ENCODE measurements at places on chromosomes 4 and X. TPM values are rescaled to one million over a fixed set of nuclear protein-coding genes. Genes with fewer than 3 reads are reported as not detected.

DNA sequence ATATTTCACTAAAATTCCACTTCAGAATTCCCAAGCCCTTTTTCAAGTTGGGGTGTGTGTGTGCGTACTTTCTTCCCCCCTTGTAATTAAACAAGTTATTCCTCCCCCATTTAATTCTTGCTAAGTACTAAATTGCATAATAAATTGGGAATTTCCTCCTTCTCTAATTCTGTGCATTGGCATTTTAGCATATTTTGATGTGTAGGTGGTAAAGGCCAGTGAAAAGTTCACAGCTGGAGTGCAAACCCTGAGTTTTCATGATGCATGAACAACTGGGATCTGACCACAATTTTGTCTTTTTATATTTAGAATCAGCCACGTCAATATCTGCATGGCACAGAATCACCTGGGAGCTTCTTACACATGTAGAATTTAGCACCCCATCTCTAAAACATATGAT is 18.5 kb downstream of the ANXA3 start:
- no peak for DNase-seq

IL13RA2 gene
- total RNA-seq: 1.7 TPM

TCP11X2 gene
- not detected for total RNA-seq

DNA sequence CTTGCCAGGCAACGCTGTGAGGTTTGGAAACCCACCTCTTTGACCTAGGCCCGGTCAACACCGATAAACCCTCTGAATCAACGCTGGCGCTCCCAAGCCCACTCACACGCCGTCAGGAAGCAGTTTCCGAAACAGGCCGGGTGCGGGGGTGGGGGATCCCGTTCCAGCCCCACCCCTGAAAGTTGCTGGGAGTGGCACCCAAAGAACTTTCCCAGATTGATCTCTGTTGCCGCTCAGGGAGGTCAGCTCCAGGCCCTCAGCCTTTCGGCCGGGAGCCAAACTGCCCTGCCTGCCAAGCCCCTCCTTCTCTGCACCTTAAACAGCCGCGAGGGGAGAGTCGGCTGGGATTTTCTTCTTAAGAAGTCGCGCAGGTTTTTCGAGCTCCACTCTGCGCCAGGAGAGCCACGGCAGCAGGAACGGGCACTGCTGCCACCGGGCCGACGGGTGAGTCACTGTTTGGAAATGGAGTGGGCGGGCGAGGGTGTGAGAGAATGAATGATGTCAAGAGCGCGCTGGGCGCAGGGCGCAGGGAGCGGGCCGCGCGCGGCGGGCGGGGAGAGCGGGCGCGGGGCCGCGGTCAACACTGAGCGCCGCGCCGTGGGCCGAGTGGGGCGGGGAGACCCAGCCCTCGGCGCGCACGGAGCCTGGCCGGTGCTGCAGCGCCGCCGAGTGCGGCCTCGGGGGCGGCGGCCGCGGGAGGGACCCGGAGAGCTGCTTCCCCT is at the start of gene SGMS2:
TSS of gene SGMS2 (plus strand) at position 583 of the 722 bp plus-strand sequence. CDS start 70,622 bp downstream, outside the sequence.
- peak; percentile 22 for DNase-seq

IL21 gene
- total RNA-seq: 0.19 TPM

GRCh38 chr4:37946503-37947179 is 13.6 kb upstream of the PTTG2 start:
- no peak for DNase-seq

DNA sequence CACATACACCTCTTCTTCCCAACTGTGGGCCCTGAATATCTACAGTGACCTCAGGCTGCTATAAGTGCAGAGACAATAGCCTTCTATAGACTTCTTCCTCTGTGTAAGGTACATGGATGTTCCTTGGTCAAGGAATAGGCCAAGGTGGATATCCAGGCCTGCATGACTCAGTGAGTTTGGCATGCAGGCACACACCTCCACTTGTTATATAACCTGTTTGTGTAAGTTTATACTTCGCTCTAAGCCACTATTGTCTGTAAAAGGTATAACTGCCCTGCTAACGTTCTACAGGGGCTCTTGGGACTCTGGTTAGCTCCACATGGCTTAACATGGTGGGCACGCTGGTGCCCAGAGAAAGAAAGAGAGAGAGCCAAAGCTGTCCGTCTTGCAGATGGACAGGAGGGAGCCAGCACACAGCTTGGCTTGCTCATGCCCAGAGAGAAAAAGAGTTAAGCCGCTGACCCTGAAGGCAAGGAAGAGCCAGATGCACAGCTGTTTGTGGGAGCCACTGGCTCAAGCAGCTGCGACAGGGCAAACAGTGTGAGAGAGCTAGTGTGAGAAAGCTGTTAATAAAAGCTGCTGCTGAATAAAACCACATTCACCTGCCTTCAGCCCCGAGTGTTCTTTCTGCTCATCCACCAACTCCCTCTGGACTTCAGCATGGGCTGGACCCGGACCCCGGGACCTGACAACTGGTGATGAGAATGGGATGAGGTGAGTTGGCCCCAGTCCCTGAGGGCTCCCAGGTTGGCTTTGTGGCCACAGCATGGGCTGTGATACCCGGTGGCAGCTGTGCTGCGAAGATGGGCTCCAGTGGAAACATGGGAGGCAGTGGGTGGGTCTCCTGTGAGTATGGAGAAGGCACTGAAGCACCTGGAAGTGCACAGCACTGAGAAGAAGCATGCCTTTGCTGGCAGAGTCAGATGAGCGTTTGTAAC is 44.5 kb upstream of the ZBTB33 start:
- no peak for DNase-seq

VCX3A gene
- not detected for total RNA-seq

SGCB gene
- 2.5 TPM for total RNA-seq

FGG gene
- 0.94 TPM for total RNA-seq

DNA sequence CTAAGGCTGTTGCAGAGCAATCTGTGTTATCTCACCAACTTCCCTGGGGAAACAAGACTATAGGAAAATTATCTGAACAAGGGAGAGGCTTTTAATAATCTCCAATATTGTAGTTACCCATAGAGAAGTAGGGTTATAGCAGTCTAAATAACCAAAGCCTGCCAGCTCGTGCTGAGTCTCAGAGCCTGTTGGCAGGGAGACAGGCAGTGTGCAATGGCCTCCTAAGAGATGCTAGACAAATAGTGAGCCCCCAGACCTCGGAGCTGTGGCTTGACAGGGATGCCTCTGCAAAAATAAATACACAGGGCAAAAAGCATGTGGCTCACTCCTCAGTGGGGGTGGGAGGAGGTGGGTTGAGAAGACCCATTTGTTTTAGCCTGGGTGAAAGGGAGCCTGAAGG is 76.7 kb downstream of the DGKK start:
- no peak for DNase-seq

DNA sequence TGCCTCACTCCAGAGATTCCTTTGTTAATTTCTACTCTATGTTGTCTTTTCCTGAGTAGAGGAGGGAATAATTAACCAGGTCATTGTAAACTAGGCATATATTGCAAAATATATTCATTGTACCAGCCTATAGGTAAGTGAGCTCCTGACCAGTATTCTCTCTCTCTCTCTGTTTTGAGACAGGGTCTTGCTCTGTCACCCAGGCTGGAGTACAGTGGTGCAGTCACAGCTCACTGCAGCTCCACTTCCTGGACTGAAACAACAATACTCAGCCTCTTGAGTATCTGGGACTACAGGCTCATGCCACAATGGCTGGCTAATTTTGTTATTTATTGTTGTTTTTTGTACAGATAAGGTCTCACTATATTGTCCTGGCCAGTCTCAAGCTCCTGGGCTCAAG is 198.3 kb downstream of the ARAP2 start:
- no peak for DNase-seq

GRCh38 chrX:133921764-133922389 is 63.5 kb downstream of the GPC3 start:
- DNase-seq: no peak

KCND1 gene
- 0.19 TPM for total RNA-seq

GRCh38 chr4:10461850-10462400 is 4.7 kb upstream of the ZNF518B start:
- DNase-seq: no peak

DNA sequence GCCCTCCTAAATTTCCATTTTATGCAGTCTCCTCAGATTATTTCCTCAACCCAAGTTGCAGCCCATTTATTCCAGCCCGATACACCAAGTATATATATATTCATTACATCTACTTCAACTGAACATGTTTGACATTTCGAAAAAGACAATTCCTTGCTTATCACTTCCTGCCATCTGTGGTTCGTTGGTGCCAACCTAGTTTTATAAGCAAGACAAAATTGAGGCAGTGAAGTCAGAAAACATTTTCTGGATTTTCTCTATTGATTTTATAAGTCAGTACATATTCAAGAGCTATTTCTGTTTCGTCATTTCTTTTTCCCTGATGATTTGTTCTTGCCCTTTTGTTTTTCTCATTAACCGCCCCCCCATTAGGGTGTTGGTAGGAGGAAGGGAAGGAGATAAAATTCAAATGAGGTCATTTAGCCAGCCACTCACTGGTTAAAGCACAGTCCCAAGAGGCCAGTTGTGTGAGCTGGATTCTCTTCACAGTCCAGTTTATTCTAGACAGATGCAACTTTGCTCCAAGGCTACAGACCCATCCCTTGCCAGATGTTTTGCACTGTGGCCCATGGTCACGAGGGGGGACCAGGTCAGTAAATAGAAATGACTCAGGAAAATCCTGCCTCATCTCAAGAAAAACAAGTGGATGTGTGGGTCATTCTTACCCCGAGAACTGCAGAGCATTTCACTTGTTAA is 20.3 kb upstream of the VEGFD start:
- DNase-seq: no peak

SHISA3 gene
- total RNA-seq: 0.28 TPM

- no peak for DNase-seq
These were observed 40.8 kb upstream of the APLN start for GRCh38 chrX:129695535-129695934.

SCRG1 gene
- 0.05 TPM for total RNA-seq

SASH3 gene
- total RNA-seq: 176 TPM

- no peak for DNase-seq
These were observed 220.9 kb upstream of the PSAPL1 start for GRCh38 chr4:7655511-7656243.

DNA sequence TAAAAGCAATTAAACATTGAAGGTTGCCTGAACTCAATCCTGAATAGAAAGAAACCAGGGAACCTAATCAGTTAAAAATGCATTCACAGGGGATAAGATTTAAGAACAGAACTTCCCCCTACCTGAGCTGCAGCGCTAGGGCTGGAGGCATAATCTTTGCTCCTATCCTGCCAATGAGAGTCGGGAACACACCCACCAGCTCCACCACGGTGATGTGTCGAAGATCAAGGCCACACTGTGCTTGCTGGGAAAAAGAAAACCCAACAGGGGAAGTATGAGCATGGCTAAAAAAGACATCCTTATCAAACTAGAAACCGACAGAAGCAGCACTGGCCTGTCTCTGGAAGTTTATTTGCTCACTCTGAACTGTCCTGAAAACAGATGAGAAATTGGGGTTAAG is 66.3 kb downstream of the SRPX start:
- no peak for DNase-seq

PCYT1B gene
- 0.38 TPM for total RNA-seq

DNA sequence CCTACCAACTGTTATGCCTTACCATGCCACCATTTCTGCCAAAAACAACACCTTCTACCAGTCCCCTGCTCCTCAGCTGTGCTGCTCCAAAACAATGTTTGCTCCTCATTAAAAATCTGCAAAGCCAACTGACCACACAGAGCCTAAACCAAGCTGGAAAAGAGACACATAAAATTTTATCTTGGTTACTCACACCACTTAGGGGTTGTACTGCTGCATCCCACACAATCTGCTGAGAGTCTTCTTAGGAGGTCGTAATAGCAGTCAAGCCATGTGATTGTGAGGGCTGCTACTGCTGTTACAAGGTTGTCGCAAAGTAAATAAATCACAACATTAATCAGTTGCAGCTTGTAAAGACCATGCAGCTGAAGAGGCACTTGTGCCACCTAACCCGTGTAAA is 607.4 kb upstream of the FAM241A start:
- DNase-seq: no peak

GRCh38 chrX:110182865-110183264 is 135.0 kb downstream of the AMMECR1 start:
- no peak for DNase-seq

DNA sequence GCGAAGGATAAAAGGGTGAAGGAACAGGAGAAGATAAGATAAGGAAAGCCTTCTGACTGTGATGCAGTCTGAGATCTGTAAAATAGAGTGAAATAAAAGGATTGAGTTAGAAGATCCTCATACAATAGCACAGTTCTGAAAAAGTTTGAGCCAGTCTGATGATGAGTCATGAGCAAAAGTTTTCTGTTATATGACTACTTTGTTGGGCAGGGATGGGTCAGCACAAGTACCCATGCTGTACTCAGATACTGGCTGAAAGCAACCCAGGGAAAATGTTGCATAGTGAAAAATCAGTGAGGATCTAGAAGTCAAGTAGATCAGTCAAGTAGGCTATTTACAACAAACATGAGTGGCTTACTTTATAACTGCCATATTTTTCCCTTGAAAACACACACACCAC is 253.5 kb downstream of the PCDH10 start:
- no peak for DNase-seq

DNA sequence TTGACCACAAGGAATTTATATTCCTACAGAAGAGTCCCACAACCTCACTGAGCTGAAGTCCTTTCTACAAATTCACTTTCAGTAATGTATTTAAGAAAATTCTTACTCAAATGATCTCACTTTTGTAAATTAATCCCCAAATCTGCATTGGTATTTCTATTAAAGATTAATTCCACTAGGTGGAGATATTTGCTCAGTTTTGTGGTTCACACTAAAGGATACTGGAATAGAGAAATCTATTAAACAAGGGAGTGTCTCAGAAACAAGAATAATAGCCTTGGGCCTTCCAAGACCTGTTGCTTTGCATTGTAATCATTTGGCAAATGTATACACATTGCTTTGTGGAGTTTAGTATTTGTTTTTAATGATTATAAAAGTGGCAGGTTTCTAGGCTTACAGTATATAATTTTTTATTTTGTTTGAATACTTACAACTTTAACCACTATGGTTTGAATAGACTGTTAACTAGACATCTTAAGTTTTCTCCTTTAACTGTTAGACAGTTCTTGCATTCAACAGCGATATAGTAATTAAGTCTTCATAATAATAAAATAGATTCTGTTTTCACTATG is 25.9 kb downstream of the CFAP299 start:
- no peak for DNase-seq

DNA sequence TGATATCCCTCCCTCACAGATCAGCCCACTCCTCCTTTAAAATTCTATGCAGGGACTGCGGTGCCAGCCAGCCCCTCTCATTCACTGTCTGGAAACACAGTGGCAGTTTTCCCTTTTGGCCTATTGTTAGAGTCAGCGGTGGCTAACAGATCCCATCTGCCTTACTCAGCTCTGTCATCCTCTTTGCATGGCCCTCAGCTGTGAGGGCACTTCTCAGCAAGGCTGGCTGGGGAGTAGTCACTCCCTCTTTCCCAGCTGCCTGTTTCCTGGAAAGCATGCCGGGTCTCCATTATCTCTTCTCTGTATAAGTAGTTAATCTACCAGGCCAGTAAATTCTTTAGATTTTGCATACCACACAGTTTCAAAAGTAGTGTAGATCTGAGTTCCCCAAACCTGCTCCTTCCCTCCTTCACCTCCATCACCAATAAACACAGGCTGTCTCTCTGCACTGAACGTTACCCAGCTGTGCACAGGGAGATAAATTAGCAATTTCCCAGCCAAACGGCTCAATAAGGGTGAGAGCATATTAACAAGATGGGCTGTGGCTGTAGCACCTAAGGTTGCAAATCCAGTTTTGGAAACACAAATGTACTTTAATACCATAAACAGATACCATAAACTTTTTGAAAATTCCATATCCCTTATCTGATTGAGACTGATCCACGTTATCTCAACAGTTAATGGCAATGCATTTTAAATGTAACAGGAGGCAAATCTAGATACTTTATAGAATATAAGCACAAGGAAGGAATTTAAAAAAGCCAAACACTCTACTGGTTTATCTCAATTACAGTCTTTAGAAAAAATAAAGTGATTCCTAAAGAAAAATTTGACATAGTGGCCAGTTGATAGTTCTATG is 229.3 kb downstream of the ANKRD50 start:
- no peak for DNase-seq

All from thymus (tissue), 14 donors.